ENCODE measurements at places on chromosomes 1 and 21. TPM values are rescaled to one million over a fixed set of nuclear protein-coding genes. Genes with fewer than 3 reads are reported as not detected.
A peak's percentile ranks its signal among the peaks of the same experiment; 100 is the strongest.

GRCh38 chr1:109634771-109635750, 15.4 kb downstream of the AMPD2 start:
- H3K4me3 ChIP-seq, result no peak overlapping the region
- no peak overlapping the region for H3K27ac ChIP-seq

The PRKAA2 gene
- total RNA-seq, result 4.9 TPM

The GBP5 gene
- 8.6 TPM for total RNA-seq

GRCh38 chr1:184930232-184930631, 44.1 kb downstream of the NIBAN1 start:
- DNase-seq, result no peak
- H3K27me3 ChIP-seq, result no peaks in the 10 kb centered on the region
- H3K4me1 ChIP-seq, result no peaks in the 10 kb centered on the region
- H3K27ac ChIP-seq, result no peak overlapping the region
- H3K36me3 ChIP-seq, result no peaks in the 10 kb centered on the region

DNA sequence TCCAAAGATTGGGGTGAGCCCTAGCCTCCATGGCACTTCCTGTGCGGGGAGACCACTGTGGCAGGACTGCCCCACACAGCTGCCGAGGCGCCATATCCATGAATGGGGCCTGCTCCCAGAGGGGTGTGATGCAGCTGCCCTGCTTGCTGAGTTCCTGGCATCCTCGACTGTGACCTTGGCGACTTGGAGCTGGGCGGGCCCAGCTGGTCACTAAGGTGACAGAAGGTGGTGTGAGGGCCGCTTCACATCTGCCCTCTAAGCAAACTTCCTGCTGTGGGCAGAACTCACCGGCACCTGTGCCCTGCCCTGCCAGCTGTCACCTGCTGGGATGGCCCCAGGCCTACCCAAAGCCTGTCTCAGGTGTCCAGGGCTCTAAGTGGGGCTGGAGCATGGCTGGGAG, 9.0 kb downstream of the TMEM61 start:
- no peak overlapping the region for H3K27ac ChIP-seq
- no peak for DNase-seq
- H3K36me3 ChIP-seq, result no peaks in the 10 kb centered on the region

The CNIH3 gene
- total RNA-seq, result 8.5 TPM

The BRINP3 gene
- total RNA-seq, result 2.2 TPM

DNA sequence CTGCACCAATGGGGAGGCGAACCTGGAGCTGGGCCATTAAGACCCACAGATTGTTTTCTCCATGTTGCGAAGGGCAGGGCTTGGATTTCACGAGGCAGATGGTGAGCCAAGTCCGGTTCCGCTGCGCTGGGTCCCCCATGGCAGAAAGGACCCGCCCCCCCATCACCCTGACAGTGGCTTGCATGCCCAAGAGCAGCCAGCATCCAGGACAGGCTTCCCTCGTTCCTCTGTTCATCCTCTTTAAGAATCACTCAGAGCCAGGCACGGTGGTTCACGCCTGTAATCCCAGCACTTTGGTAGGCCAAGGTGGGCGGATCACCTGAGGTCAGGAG, 15.8 kb upstream of the NPHP4 start:
- peaks cover 6% of the 10 kb centered on the region for H3K4me1 ChIP-seq
- H3K27ac ChIP-seq, result no peak overlapping the region
- H3K36me3 ChIP-seq, result no peaks in the 10 kb centered on the region
- H3K27me3 ChIP-seq, result no peaks in the 10 kb centered on the region
- no peak for DNase-seq

DNA sequence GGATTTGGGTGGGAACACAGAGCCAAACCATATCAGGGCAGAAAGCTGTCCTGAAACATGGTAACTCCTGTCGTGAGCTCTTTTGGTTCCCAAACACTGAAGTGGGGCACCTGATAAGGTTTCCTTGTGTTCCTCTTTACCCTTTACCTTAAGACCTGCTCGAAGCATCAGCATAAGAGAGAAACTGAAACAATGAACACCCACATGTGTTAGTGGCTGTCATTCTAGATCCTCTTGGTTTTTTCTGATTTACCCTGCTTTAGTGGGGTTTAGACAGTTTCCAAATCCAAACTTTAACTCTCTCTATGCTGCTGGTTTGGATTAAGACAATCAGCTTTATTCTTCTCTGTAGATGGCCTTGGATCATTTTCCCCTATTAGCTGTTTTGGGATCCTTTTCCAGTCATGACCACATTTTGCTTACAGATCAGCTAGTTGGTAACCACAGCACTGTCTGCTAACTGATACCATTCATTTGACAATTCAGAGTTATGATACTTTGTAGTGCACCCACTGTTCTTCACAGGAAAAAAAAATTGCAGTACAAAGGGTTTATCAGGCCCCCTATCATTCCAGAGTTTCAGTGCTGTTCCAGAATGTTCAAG, 975 bp upstream of the MNDA start:
- no peaks in the 10 kb centered on the region for H3K4me1 ChIP-seq
- DNase-seq, result no peak

The GFI1 gene
- 3.1 TPM for total RNA-seq

DNA sequence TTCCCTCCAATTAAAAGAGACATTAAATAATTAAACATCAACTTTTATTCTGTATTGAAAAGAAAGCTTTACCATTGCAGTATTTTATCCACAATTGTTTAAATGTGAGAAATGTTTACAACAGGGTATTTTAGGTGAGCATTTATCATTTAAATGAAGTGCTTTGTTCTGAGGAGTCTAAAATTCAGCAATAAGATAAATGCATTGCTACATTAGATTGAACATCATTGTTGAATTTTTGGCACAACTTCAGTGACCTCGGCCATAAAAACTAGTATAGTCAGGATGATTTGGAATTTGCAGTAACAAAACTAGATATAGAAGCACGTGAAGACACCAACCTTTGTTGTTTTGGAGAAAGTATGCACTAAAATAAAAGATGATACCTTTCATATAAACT, 692.9 kb downstream of the USP25 start:
- no peaks in the 10 kb centered on the region for H3K27me3 ChIP-seq
- H3K36me3 ChIP-seq, result no peaks in the 10 kb centered on the region
- H3K4me3 ChIP-seq, result peak overlapping the region; percentile 57
- H3K4me1 ChIP-seq, result peaks cover 12% of the 10 kb centered on the region

DNA sequence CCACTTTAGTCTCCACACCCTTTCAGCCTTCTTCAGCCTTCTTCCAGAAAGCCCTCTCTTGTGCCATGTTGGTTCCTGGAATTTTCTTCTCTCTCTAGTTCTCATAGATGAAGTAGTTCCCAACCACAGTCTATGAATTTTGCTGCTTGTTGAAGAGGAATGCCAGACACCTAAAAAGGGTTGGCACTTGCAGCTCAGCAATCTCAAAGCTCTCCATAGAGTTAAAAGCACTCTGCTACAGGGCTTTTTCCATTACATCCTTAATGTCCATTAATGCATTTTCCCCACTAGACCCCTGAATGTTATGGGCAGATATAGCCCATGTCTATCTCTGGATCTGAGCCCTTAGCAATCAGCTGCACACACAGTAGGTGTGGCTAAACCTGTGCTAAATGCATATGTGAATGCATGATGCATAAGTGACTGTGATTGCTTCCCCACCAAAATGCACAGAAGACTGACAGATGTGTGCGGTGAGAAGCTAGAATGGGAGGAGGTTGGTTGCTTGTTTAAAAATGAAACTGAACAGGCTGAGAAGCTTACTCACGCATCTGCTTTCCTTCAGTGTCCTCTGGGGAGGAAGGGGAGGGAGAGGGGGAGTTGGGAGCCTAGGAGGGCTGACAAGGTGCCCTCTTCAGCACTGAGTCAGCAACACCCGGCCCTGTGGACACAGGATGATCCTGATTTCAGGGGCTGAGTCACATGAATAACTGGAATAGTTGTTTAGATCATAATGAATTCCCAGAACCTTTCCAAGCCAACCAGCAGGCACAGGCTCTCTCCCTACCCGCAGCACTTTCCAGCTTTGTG, 146.1 kb upstream of the FGGY start:
- H3K36me3 ChIP-seq, result no peaks in the 10 kb centered on the region
- no peak overlapping the region for H3K4me3 ChIP-seq
- H3K4me1 ChIP-seq, result peaks cover 10% of the 10 kb centered on the region
- H3K27me3 ChIP-seq, result no peaks in the 10 kb centered on the region

All from testis (tissue), 5 donors.